ENCODE measurements at places on chromosomes 2 and 18.
A peak's percentile ranks its signal among the peaks of the same experiment; 100 is the strongest.

- DNase-seq: peak; percentile 51
Observed at GRCh38 chr2:195657634-195658540, 861 bp downstream of the SLC39A10 start.

- DNase-seq: no peak
Observed at GRCh38 chr2:192886636-192887035, 691.9 kb upstream of the TMEFF2 start.

- no peak for DNase-seq
Observed at GRCh38 chr2:22037274-22037673, 913.5 kb downstream of the TDRD15 start.

DNA sequence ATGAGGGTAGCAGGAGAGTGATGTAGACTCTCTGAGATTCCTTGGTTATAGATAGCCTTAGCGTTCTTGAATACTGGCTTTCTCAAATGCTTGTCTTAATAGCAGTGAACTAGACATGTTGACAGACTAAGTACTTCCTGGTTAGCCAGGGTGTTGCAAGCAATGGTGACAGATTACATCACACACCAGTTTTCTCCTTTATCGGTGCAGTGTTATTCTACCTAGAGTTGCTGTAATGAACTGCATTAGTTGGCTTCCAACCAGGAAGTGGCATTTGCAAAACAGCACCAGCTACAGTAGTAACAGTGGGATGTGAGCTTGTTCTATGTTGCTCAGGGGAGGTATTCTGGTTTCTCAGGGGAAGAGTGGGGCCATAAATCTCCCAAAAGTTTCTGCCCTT is 582.2 kb upstream of the DDX18 start:
- DNase-seq: no peak

DNA sequence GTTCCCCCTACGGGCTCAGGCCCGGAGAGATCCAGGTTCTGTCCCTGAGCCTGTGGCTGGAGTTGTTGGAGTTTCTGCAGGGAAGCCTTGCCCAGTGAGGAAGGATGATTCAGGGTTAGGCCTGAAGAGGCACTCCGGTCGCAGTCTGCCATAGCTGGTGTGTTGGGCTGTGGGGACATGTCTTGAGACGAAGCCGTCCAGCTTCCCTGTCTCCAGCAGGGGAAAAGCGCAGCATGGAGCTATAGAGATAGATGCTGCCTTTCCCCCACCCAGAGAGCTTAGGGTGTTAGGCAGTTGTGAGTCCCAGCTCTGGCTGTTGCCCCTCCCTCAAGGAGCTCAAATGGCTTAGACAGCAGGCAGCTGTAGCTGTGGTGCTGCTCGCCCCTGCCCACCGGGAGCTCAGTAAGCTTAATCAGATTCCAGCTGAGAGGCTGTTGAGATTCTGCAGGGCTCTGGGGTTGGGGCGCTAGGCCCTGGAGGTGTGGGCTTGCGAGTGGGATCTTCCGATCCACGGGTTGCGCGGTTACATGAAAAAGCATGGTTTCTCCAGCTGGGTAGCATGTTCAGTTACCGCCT is 103.9 kb downstream of the PMAIP1 start:
- no peak for DNase-seq

GRCh38 chr18:79525556-79526467 is 130.1 kb downstream of the NFATC1 start:
- DNase-seq: peak; percentile 60

GRCh38 chr2:238838786-238839327 is 9.0 kb upstream of the TWIST2 start:
- DNase-seq: no peak

GRCh38 chr2:3847397-3848052 is 144.2 kb downstream of the DCDC2C start:
- no peak for DNase-seq

DNA sequence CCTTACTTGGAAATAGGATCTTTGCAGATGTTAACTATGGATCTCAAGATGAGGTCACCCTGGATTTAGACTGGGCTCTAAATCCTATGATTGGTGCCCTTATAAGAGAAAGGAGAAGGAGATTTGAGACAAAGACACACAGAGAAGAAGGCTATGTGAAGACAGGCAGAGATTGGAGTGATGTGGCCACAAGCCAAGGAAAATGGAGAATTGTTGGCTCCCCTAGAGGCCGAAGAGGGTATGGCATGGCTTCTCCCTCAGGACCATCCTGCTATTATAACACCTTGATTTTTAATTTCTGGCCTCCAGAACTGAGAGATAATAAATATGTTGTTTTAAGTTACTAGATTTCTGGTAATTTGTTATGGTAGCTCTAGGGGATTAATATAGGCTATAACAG is 7.6 kb downstream of the CYBRD1 start:
- DNase-seq: no peak

DNA sequence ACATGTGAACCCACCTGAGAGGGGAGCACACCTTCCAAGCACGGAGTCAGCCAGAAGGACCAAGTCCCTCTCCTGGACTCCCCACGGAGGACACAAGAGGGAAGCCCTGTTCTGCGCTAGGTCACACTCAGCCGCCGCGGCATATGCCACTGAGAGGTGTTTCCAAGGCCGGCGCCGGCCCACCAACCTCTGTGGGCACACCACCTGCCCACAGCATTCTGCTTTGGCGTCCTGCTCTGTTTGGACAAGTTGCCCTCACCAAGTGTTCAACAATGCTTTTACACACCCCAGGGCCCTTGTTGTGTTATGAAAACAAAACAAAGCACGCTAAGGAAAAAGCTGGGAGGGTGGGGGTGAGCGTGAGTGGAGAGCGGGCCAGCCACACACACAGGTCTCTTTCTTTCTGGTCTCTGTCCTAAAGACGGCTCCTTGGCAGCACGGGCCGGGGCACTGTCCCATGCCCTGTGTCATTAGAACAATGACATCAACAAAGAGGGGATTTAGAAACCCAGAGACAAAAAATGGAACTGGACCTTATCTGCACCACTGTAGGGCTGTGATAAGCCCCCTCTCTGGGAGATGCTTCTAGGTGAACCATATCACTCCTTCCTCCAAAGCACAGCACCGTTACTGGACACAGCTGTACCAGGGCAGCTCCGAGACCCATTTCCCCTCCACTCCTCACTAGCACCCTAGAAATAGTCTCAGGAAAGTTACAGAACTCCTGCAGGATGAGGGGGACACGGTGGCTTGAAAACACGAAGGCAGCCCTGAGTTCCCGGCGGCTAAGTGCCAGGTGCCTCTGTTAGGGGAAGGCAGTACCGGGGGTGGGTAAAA is 17.0 kb downstream of the SMAD7 start:
- no peak for DNase-seq

GRCh38 chr2:174778085-174778981 is 14.1 kb upstream of the CHRNA1 start:
- DNase-seq: peak; percentile 85

DNA sequence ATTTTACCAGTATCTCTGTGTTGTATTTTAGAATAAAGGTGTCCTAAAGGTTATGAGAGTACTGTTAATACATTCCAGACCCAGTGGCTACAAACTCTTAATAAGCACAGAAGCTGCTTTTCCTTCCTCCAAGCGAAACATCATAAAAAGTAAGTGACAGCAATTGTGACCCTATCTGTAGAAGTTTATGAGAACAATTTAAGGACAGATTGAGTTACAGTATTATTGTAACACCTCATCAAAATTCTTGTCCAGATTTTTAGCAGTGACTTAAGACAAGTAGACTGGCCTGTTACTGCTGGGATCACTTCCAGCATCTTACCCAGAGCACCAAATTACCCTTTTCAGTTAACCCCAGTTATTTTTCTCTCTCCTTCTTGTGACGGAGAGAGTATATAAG is 154.6 kb downstream of the ERBB4 start:
- no peak for DNase-seq

GRCh38 chr2:219174146-219174545 is 2.6 kb downstream of the CNPPD1 start:
- no peak for DNase-seq

DNA sequence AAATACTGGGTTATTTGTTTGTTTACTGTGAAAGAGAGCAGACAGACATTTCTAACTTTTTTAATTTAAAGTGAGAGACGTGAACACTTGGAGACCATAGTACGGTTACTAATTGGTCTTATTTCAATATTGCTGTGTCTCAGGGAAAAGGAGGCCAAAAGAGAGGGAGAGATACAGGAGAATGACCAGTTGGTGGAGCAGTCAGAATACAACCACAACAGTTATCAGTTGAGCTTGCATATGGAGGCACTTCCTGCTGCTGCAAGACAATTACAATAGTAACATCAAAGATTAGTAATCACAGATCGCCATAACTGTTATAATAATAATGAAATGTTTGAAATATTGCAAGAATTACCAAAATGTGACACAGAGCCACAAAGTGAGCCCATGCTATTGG is 58.2 kb downstream of the TWSG1 start:
- DNase-seq: no peak

GRCh38 chr2:195561116-195561921 is 95.7 kb upstream of the SLC39A10 start:
- DNase-seq: peak; percentile 77

DNA sequence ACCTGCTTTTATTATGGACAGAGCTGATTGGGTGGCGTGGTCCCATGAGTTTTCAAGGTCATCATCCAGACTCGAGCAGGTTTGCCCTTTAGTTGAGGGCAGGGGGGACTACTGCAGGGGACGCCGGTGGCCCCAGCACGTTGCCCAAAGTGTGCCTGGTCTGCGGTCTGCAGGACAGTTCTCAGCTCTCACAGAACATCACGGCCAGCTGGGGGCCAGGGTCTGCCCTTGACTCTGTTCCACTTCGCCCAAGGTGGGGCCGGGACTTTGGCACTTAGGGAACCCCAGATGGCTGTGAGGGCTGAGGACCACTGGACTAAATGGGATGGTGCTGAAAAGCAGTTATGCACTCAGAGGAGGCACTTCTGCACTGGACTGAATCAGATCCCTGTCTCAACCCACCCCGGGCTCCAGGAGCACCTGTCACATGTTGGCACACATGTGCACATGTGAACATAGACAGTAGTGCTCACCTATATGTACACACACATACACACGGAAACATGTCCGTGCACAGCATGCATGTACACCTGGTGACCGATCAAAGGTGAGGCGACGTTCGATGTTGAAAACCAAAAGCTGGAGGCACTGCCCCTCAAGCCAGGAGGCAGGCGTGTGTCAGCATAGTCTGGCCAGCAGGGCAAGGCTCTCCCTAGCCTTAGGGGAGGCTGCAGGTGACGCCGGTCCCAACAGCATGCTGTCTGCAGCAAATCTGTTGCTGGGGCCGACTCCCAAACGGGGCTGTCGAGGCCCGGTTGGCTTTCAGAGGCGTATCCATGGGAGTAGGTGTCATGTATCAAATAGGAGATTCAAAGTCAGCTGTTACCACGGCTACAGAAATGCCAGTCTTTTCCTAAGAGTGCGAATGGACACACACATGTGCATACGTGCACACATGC is 10.2 kb downstream of the ANO7 start:
- no peak for DNase-seq

- DNase-seq: peak; percentile 77
Observed at GRCh38 chr18:29164020-29164706, 987.2 kb upstream of the CDH2 start.

DNA sequence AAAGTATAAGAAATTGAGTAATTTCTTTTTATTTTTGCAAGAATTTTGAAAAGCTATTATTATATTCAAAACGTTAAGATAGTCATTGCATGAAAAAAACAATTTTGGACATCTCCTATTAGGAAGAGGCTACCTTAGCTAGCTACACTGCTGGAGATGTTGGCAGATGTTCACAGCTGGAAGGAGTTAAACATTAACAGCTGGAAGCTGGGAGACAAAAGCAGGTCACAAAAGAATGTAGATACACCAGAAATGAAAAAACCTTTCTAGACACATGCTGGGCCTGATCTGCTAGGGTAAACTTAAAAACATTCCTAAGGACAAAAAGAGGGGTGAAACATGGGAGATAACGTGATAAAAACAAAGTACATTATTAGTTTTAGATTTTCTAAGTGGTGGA is 84.4 kb downstream of the SESTD1 start:
- no peak for DNase-seq

- DNase-seq: no peak
Observed at GRCh38 chr2:123103902-123104301, 921.2 kb upstream of the CNTNAP5 start.

- no peak for DNase-seq
Observed at GRCh38 chr2:104539649-104540048, 314.3 kb upstream of the POU3F3 start.

- DNase-seq: no peak
Observed at GRCh38 chr2:1986598-1986997, 242.3 kb upstream of the PXDN start.
